ENCODE measurements at places on chromosomes 13 and 19.
A peak's percentile ranks its signal among the peaks of the same experiment; 100 is the strongest.

GRCh38 chr13:73090116-73090822 is 31.5 kb downstream of the KLF5 start:
- DNase-seq, result peak; percentile 78

- no peak for DNase-seq
Measured at GRCh38 chr13:99392470-99393135, 85.4 kb upstream of the GPR183 start.

- peak; percentile 36 for DNase-seq
Measured at GRCh38 chr13:65856431-65856830, 1373.7 kb downstream of the PCDH9 start.

GRCh38 chr13:93964146-93964512 is 515.4 kb downstream of the DCT start:
- DNase-seq, result no peak

DNA sequence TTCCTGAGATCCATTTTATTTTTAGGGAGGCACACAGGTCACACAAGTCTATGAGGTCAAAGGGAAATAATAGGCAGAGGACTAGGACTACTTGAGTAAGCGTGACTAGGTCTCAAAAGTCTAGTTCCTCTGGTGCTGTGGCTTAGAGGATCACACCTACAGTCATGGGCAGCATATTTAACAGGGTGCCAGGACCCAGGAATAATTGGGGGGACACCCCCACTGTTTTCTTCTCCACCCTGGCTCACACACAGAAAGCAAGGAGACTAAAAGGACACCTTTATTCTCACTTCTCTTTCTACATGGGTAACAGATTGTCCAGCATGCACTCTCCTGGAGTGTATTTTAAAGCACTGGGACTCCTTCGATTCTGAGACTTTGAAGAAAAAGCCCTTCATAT is 26.2 kb downstream of the OXGR1 start:
- DNase-seq, result no peak

GRCh38 chr13:20512042-20512683 is 13.5 kb downstream of the CRYL1 start:
- no peak for DNase-seq

- DNase-seq, result no peak
Measured at GRCh38 chr13:113622791-113623490, 35.1 kb downstream of the ATP4B start.

GRCh38 chr19:46426035-46426505 is 2.7 kb downstream of the PNMA8C start:
- DNase-seq, result no peak

- no peak for DNase-seq
Measured at GRCh38 chr13:67042556-67042955, 187.6 kb downstream of the PCDH9 start.

- no peak for DNase-seq
Measured at GRCh38 chr13:61107989-61108388, 307.7 kb downstream of the PCDH20 start.

- DNase-seq, result no peak
Measured at GRCh38 chr19:16637535-16637934, 9.5 kb upstream of the MED26 start.
